ENCODE measurements at places on chromosomes 3 and 15. TPM values are rescaled to one million over a fixed set of nuclear protein-coding genes. Genes with fewer than 3 reads are reported as not detected.

Gene TRH
- total RNA-seq: 0.20 TPM

Gene COL8A1
- total RNA-seq: 133 TPM

Gene COLQ
- total RNA-seq: 0.36 TPM

Gene TRIM42
- not detected for total RNA-seq

Gene MED12L
- total RNA-seq: 1.0 TPM

Gene SPSB4
- total RNA-seq: not detected

Gene ZNF80
- total RNA-seq: not detected

Gene SEMA6D
- 4.4 TPM for total RNA-seq

Gene TGM4
- total RNA-seq: not detected

Gene DZIP1L
- total RNA-seq: 25.7 TPM

Gene GNAT1
- total RNA-seq: not detected

Gene ROPN1
- not detected for total RNA-seq

Gene A4GNT
- not detected for total RNA-seq

Gene RYK
- 119 TPM for total RNA-seq

Gene GOLGA6L1
- not detected for total RNA-seq

Gene GOLGA8T
- 0.17 TPM for total RNA-seq

Gene DRD3
- not detected for total RNA-seq

Gene ALPK3
- 26.4 TPM for total RNA-seq

Gene SKOR1
- total RNA-seq: 0.17 TPM

Gene KCTD6
- 8.6 TPM for total RNA-seq

Gene TAGLN3
- total RNA-seq: 3.5 TPM

Gene SPATA12
- total RNA-seq: not detected

Gene MUC20
- total RNA-seq: 0.20 TPM

Gene CADPS
- total RNA-seq: 0.17 TPM

Gene HEXA
- total RNA-seq: 144 TPM

Gene TEX9
- 5.7 TPM for total RNA-seq

Gene TGFBR2
- total RNA-seq: 233 TPM

Gene EPHB1
- total RNA-seq: 0.98 TPM

Gene ALDH1A3
- total RNA-seq: 31.0 TPM

Gene PAK6
- 0.13 TPM for total RNA-seq

Gene PAQR9
- 0.36 TPM for total RNA-seq

Gene DMXL2
- total RNA-seq: 29.5 TPM

Gene NXPE3
- total RNA-seq: 40.8 TPM

Gene POPDC2
- total RNA-seq: 0.33 TPM

Gene NRROS
- 1.0 TPM for total RNA-seq

Gene AADACL2
- total RNA-seq: not detected

Gene ETV5
- total RNA-seq: 36.8 TPM

Gene TM4SF18
- total RNA-seq: 0.07 TPM

Gene TMC3
- 0.20 TPM for total RNA-seq

Gene MCTP2
- total RNA-seq: 8.9 TPM

Gene CCR8
- not detected for total RNA-seq

Gene ARPP21
- total RNA-seq: 2.4 TPM

Gene PAQR5
- total RNA-seq: 0.03 TPM

Gene TF
- 0.20 TPM for total RNA-seq

Gene ATP13A5
- total RNA-seq: not detected

Gene CTXN2
- total RNA-seq: not detected

Gene GPR87
- not detected for total RNA-seq

Gene TMEM207
- total RNA-seq: not detected
